ENCODE measurements at places on chromosomes 7 and 10.

DNA sequence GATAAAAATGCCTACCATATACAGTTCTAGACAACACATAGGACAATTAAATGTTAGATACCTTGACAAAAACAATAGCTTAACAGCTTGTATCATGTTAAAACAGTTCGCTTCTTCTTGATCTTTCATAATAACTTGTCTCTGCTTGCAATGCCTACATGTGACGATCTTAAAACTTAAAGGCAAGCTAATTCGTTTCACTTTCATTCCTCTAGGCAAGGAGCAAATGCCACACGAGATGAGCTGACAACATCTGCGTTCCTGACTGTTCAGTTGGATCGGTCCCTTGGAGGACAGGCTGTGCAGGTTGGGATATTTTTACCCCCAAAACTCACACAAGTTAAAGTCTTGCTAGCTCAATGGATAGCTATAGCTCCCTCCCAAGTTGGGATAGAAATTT lies 51.6 kb upstream of the ARL4A start:
- peak; percentile 26 for DNase-seq

- no peak for DNase-seq
Measured at GRCh38 chr10:108905821-108906220, 1017.5 kb downstream of the XPNPEP1 start.

DNA sequence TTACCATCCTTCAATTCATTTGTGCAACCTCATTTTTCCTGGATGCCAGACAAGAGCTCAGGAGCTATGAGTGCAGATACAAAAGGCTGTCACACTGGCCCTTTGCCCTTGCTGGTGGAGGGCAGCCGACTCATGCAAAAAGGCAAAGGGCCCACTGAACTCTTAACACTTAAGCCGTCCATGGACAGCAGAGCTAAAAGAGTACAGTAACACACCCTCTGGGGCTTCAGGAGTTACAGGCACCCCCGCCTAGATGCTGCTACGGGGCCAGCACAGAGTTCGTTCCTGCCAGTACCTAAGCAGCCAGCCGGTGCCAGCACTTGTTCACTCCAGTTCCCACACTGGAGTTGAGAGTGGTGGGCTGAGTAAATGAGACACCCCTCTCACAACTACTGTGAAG lies 69.9 kb upstream of the MRLN start:
- no peak for DNase-seq

DNA sequence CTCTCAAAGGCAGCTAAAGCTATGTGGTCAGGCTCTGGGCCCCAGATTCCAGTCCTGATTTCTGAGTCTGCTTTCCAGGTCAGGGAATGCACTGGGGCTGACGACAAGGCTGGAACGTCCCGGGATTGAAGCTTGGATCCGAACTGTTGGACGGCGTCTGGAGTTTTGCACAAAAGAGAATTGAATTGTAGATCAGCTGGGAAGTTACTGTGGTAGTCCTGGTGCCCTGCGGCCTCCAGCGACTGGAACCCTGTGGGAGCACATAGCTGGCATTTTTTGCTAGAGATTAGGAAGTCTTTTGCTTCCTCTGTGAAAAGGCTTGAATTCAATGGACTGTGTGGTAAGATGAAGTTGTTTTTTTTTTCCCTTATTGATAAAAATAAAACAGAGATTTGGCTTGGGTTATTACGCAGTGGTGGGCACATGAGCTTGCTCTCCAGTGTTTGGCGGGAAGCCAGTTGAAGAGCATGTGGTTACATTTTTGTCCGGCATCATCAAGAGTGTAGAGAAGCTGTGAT lies at the start of gene HK1:
TSS of gene HK1 (plus strand) at position 51 of the 518 bp plus-strand sequence.
- DNase-seq: peak; percentile 26

DNA sequence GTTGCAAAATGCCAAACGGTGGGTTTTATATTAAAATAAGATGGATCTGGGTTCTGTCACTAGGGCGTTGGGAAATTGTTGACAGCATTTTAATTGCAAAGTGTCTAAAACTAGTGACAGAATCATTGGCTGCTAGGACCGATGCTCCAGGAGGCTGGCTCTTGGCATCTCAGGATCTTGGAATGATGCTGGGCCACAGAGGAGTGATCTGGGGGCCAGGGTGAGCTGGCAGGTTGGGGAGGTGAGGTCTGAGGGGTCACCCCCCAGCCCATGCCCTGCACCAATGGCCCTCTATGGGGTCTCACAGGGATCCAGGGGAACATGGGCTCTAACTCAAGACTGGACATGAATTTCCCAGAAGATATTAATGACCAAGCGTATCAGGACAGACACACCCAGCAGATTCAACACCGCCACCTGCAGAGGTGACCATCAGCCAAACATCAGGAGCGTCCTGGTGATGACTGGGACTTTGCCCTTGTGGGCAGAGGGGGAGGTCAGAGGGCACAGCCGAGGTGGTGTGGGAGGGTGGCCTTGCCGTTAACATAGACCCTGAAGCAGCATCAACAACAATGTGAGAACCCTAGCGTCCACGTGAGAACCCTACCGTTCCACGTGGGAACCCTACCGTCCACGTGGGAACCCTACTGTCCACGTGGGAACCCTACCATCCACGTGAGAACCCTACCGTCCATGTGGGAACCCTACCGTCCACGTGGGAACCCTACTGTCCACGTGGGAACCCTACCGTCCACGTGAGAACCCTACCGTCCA lies 89.0 kb upstream of the PPP2R2D start:
- no peak for DNase-seq
